ENCODE measurements at places on chromosomes 6 and 20. TPM values are rescaled to one million over a fixed set of nuclear protein-coding genes. Genes with fewer than 3 reads are reported as not detected.

Gene HLA-DPA1
- total RNA-seq, result 0.23 TPM

Gene CLIC5
- total RNA-seq, result not detected

Gene ZNF292
- total RNA-seq, result 4.2 TPM

Gene HLA-DRB1
- total RNA-seq, result not detected

Gene C6orf52
- total RNA-seq, result 3.1 TPM

Gene INSM1
- not detected for total RNA-seq

Gene KIF25
- not detected for total RNA-seq

Gene PSORS1C1
- 2.4 TPM for total RNA-seq

Gene LGSN
- not detected for total RNA-seq

Gene HLA-DQA1
- not detected for total RNA-seq
